Activated CD8-positive, alpha-beta memory T cell treated with anti-CD3 and anti-CD28 coated beads for 1 hour (primary cell): ENCODE measurements at places on chromosomes 6 and 20.

GRCh38 chr20:62888406-62888805 is 26.8 kb upstream of the TCFL5 start:
- no peak for DNase-seq

GRCh38 chr6:5208057-5208456 is 52.7 kb downstream of the LYRM4 start:
- no peak for DNase-seq

- DNase-seq, result no peak
These were observed 14.1 kb downstream of the SAMD5 start for GRCh38 chr6:147522597-147522996.

GRCh38 chr6:16450285-16450684 is 211.9 kb downstream of the GMPR start:
- DNase-seq, result no peak

DNA sequence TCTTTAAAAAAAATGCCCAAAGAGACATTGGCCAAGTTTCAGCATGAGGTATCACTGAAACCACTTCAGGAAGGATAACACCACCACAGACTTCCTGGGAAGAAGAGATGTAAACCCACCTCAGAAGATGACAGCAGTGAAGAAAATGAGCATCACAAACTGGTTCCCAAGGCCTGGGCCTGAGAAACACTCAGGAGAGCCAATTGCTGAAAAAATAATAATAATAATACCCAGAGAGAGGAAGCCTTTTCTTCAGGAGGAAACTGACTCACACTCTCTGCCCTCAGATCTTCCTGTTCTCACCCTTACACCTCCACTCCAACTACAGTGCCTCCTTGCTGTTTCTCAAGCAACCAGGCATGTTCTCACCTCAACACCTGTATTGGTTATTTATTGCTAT is 68.1 kb upstream of the MAFB start:
- no peak for DNase-seq

DNA sequence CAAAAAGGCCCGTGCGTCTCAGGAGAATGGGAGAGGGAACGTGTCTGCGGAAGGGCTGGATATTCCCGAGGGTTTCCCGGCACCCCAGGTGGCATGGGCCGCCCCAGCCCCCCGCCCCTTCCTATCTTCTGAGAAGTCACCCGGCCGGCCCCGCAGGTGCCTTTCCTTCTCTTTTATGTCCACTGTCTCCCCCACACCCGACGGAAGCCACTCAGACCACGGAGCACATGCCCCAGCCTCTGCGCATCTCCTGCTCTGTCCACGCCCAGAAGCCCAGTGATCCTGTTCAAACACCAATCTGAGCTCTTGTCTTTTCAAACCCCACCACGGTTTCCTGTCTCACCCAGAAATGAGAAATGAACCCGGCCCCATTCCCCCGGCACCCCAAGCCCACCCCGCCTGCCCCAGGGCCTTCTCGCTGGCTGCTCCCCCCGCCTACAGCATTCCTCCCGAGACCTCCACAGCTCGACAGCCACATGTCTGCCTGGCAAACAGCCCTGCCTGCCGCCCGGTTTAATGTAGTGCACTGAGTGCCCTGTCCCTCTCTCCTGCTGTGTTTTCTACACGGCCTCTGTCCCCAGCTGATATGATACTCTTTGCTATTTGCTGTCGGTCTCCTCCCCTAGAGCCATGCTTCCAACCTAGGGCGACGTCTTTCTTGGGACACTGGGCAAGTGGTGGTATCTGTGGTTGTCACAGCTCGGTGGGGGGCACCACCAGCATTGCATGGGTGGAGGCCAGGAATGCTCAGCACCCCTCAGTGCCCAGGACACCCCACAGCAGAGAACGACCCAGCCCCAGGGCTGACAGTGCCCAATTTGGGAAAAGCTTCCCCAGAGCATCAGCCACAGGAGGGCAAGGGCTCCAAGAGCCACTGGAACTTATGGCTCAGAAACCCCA is 182.7 kb downstream of the TAF4 start:
- no peak for DNase-seq

GRCh38 chr20:51434580-51435247 is 107.8 kb downstream of the NFATC2 start:
- no peak for DNase-seq

- DNase-seq, result no peak
These were observed 58.1 kb downstream of the RNF144B start for GRCh38 chr6:18445228-18445627.

- no peak for DNase-seq
These were observed 839.4 kb downstream of the MAFB start for GRCh38 chr20:39849664-39850063.

DNA sequence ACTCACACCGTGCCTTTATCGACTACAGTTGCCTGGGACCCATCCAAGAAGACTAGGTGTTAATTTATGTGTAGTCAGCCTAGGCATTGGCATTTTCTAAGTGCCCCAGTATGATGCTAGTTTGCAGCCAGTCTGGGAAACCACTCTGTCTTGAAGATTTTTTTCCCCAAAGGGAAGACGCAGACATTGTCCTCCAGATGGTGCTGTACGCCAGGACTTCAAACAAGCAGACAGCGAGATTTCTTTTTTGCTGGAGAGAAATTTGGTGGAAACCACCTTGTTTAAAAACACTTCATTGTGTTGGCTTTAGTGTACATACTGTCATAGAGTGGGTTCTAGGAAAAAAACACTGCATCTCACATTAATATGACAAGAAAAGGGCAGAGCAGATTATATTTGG is 30.0 kb downstream of the ALDH5A1 start:
- no peak for DNase-seq

GRCh38 chr6:37207903-37208456 is 38.0 kb downstream of the PIM1 start:
- peak; percentile 76 for DNase-seq

DNA sequence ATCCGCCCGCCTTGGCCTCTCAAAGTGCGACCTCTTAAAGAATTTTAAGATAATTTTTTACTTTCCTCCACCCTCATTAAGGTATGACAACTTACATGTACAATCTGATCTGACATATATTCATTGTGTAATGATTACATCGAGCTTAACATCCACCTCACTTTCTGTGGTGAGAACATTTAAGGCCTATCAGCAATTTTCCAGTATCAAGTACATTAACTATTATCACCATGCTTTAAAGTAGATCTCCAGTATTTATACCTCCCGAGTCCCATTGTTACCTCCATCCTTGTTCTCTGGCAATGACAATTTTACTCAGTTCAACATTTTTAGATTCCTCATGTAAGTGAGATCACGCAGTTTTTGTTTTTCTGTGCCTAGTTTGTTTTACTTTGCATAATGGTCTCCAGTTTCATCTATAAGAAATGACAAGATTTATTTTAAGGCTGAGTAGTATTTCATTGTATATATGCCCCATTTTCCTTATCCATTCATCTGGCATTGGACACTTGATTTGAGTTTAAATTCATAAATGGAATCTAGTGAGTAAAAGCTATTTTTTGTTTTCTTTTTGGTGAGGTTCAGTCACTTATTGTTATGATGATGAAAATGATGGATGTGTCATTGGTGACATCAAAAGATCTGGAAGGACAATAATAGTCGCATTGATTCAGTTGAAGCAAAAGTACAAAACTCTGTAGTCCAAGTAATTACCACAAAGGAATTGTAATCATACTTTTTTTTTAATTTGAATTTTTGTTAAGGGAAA is 87.0 kb downstream of the OR2B2 start:
- DNase-seq, result no peak

DNA sequence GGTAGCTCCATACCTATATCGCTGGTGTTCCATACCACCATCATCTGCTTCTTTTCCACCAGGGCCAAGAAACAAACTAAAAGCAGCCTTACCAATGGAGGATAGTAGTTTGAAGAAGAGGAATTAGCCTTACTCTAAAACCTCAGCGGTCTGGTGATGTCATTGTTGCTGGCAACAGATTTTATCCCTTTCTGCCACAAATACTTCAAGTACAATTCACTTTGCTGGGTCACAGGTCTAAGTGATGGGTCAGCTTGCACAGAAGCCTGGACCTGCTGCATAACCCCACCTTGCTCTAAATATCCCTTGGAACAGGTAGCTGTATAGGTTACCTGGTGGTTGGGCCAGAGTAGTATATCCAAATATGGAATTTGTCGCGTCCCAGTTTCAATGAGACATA is 53.2 kb upstream of the THEMIS start:
- DNase-seq, result no peak

DNA sequence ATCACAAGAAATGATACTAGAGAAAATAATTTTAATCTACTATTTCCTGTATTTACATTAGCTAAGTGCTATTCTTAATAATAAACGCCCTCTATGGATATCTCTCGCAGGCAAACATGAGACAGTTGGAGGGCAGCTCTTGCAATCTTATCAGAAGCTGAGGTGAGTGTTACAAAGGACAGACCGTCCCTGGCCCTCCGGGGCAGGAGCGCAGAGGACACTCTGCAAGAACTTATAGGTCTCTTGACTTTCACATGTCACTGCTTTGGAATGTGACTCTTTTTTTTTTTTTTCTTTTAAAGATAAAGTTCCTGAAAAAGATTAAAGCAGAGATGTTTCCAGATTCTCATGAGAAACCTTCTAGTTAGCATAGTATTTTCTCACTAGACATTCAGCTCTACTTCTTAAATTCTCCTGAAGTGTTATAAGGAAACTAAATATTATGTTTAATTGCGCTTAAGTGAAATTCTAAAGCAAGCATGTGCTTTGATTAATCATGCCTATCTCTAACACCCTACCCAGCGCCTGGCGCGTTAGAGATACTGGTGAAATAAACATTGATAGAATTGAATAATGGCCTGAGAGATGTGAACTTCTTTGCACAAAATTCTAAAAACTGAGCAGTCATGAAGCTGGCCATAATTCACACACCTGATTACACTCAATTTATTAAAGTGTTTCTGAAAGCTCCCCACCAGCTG is 57.4 kb downstream of the SYTL3 start:
- DNase-seq, result no peak

DNA sequence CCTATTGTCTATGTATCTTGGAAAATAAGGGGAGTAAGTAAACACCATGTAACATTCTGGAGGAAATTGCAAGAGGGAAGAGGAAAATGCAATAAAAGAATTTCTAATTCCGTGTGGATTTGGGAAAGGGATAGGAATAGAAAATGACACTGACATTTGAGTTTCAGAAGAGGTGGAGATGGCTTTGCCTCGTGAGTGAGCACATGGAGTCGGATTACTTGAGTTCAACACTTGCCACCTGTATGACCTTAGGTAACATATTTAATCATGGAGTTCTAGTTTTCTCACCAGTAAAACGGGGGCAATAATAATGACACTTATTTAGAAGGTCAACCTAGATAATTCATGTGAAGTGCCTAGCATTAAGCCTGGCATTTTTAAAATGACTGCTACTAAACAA is 10.8 kb upstream of the PBOV1 start:
- DNase-seq, result no peak

- DNase-seq, result no peak
These were observed 77.5 kb downstream of the GINS1 start for GRCh38 chr20:25484911-25485511.

GRCh38 chr6:1612974-1613306 is 3.2 kb downstream of the FOXC1 start:
- DNase-seq, result no peak

DNA sequence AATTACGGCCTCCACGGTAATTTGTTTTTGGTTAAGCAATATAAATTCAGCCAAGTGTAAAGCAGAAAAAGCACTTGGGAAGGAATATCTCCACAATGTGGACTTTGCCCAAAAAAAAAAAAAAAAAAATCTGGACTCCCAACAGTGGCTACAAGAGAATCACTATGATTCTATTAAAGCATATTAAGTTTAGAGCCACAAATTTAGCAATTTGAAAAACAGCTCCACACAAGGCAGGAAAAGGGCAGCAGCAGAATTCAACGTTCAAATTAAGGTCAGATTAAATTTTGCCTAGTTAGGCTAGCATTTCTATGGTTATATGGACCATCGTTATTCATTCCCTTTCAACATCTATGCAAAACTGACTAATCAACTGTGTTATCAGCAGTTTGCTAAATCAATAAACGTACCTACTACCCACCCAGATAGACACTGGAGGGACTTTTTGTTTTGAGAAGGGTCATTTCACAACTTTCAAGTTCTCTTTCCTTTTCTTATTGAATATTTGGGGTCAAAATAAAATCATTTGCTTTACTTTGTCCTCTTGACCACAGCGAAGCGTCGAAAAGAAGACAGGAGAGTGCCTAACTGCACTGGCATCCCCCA is 1.0 kb downstream of the MCM9 start:
- no peak for DNase-seq

- DNase-seq, result no peak
These were observed 80.8 kb downstream of the MKKS start for GRCh38 chr20:10352934-10353824.

GRCh38 chr6:47663462-47664216 is 34.7 kb upstream of the ADGRF4 start:
- DNase-seq, result no peak

- DNase-seq, result no peak
These were observed 22.2 kb upstream of the TXLNB start for GRCh38 chr6:139313784-139314545.

DNA sequence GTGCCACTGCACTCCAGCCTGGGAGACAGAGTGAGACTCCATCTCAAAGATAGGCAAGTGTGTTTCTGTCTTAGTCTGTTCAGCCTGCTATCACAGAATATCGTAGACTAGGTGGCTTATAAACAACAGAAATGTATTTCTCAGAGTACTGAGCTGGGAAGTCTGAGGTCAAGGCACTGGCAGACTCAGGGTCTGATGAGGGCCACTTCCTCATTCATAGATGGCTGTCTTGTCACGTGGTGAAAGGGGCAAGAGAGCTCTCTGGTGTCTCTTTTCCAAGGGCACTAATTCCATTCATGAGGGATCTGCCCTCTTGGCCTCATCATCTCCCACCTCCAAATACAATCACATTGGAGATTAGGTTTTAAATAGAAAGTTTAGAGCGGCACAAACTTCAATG is 95.6 kb upstream of the PHACTR3 start:
- no peak for DNase-seq

DNA sequence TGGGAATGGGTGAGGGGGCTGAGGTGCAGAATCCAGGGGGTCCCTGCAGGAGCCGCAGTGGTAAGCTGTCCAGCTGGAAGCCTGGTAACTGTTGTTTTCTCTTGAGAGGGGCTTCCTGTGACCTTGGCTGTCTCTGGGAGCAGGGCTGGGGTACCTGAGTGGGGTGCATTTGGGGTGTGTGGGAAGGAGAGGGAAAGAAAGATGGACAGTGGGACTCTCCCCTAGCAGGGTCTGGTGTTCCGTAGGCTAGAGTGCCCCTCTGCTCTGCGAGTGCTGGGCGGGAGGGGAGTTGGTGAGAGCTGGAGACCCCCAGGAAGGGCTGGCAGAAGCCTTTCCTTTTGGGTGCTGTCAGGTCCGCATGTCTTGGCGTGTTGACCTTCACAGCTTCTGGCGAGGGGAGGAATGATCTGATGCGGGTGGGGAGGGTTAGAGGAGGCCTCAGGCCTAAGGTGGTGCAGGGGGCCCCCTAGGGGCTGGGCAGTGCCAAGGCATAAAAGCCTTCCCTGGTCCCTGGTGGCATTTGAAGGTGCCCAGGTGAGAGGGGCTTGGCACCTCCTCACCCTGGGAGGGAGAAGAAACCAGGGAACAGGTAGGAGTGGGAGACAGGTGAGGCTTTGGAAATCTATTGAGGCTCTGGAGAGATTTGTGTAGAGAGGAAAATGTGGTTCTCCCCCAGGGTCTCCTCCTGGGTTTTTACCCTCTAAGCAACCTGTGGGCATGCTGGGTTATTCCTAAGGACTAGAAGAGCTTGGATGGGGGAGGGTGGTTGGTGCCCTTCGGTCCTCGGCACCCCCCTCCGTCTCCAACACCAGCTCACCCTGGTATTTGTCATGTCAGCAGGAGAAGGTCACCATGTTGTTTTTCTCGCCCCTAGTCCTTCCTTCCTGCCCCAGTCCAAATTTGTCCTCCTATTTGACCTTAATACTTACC is 3.3 kb downstream of the VEGFA start:
- no peak for DNase-seq

GRCh38 chr20:4681991-4682401 is 39.7 kb upstream of the PRND start:
- DNase-seq, result no peak

- no peak for DNase-seq
These were observed 131.6 kb upstream of the SOX4 start for GRCh38 chr6:21461844-21462518.
